ENCODE measurements at places on chromosomes 12 and 14.

- no peak for DNase-seq
Measured at GRCh38 chr12:3225154-3225795, 148.1 kb downstream of the TSPAN9 start.

DNA sequence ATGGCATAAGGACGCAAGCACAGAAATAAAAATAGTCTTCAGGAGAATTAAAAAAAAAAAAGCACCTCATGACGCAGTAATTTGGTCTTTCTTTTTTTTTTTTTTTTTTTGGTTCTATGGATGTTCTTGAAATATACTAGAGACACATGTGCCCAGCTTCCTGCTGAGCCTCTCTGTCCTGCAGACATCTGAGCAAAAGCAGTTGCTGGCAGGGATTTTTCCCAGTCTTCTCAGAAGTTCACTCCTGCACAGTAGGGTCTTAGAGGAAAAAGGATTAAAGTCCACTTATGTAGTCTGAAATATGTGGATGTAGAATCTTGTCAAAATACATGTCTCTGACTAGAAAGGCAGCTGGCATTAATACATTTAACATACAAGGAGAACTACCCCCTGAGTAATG lies 1888.1 kb upstream of the SEL1L start:
- DNase-seq = no peak

DNA sequence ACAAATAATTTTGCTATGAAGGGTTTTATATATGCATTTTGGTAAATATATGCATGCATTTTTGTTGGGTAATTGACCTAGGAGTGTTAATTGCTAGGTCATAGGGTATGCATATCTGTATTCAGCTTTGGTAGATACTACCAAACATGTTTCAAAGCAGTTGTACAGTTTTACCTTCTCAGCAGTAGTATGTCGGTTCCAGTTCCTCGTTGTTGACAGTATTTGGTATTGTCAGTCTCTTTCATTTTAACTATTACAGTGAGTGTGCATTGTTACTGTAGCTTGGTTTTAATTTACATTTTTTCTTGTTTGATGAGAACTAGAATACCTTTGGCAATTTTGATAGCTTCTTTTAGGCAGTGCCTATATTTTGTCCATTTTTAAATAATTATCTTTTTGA lies 98.9 kb downstream of the ARID2 start:
- no peak for DNase-seq

GRCh38 chr12:49568442-49569162 lies 660 bp upstream of the MCRS1 start:
- no peak for DNase-seq

DNA sequence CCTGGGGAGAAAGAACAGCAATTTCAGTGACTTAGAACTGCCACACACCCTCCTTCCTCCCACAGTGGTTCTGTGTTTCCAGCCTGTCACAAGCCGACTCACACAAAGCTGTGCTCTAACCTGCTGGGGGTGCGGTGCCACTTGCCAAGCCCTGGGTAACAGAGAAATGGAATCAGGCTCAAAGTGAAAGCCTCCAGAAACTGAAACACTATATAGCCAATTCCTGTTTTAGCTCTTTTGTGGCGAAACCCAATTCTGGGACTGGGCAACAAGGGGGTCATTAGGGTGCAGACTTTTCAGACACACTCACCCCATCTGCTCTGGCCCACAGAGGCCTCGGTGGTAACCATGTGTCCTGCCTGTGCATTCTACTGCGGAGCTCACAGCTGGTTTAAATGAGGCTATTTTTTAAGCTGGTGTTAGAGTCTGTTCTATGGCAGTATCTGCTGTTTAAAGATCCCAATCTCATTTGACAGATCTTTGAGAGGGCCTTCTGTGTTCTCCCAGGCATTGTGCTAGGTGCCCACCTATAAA lies 15.2 kb upstream of the ACTR6 start:
- DNase-seq = no peak

GRCh38 chr12:79706676-79707075 lies 15.9 kb upstream of the PAWR start:
- DNase-seq = no peak

All from AG08396 (cell line).